ENCODE measurements at places on chromosomes 3 and 15.

DNA sequence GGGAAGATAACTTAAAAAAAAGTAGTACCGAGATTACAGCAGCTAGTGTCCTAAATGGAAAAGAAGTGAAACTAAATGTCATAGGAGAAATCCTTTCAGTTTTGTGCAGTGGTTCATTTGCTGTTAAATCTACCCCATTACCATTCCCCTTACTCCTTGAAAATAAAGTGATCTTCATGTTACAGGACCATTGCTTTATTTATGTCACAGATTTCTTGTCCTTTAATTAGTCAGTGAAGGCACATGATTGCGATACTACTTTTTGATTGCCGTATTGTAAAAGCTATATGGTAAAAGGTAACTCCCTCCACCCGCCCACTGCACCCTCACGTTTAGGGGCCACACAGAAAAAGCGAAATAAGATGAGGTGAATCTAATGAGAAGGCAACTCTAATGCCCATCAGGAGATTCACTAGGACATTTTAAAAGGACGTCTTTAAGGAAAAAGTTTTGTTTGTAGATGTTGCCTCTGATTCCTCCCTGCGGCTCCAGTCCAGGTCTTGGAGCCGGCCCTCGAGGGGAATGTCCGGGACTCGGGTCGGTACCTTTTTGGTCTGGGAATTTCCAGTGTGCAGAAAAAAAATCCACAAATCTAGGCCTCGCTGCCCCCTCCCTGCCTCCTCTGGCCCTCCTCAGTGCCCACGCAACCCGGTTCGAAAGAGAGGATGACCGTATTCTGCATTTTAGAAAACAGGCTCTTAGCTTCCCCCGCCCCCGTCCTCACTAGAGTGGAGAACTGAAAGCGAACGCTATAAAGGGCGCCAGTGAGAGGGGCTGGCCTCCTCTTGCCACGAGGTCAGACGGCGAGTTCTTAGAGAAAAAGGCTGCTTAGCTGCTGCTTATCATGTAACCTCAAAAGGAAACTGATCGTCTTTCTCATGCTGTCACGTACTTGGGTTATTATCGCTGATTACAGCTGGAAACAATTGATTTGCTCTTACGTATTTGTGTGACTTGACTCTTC, 21.8 kb upstream of the NFKBIZ start:
- peak; percentile 86 for DNase-seq

- DNase-seq = no peak
Observed at GRCh38 chr3:188939814-188940572, 231.8 kb upstream of the TPRG1 start.

- no peak for DNase-seq
Observed at GRCh38 chr3:73098873-73099272, 37.4 kb downstream of the EBLN2 start.

DNA sequence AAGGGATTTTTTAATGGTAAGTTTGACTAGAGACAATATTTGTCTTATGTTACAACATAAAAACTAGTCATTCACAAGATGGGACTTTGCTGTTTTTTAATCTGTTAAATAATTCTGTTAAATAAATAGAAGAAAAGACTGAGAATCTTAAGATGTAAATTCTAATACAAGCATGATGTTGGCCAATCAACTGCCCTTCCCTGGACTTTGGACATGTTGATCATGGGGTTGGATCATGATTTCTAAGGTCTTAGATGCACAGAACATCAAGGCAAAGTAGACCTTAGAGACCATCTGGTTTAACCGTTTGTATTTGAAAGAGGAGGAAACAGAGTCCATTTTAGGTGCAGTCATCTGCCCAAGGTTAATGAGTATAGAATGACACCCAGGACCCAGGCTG, 10.9 kb downstream of the MASP1 start:
- no peak for DNase-seq
